ENCODE measurements at places on chromosomes 7 and 10.

GRCh38 chr10:79255007-79255507 lies 92.2 kb upstream of the PPIF start:
- DNase-seq: no peak

DNA sequence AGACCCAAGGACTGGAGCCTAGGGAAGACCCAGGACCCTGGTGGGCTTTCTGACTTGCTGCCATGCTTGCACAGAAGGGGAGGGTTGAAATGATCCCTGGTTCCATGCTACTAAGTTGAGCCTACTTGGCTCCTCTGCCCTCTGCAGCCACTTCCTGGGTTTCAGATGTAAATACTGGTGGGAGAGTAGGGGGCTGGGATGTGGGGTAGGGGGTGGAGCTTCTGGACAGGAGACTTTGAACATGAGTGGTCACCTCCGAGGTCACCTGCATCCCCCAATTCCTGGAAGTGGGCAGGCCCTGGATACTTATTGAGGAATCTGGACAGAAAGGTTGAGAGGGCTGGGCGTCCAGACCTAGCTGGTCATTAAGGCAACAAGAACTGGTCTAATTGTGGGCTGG lies 2.9 kb upstream of the ZMIZ1 start:
- DNase-seq: no peak

- no peak for DNase-seq
Measured at GRCh38 chr7:22447762-22448161, 52.2 kb downstream of the STEAP1B start.

- DNase-seq: no peak
Measured at GRCh38 chr10:107984149-107984548, 819.6 kb upstream of the SORCS1 start.

- DNase-seq: no peak
Measured at GRCh38 chr7:54813398-54813797, 54.4 kb upstream of the SEC61G start.

GRCh38 chr7:155071121-155071651 lies 1.1 kb downstream of the HTR5A start:
- DNase-seq: no peak

DNA sequence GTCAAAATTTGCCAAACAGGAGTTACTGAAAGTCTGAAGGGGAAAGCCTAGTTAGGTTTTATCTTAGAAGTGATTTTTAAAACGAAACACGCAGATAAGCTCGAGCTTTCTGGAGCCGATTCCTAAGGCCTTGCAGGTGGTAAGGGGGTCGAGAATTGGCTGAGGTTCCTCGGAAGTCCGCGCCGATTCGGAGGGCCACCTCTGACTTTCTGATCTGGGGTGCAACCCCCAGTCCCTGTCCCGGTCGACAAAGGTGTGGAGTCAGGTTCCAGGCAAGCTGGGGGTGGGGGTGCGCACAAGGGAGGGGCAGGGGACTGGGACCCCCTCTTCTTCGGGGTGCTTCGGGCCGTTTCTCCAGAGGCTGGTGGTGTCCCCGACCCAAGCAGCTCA lies 701 bp upstream of the CUL1 start:
- DNase-seq: no peak

DNA sequence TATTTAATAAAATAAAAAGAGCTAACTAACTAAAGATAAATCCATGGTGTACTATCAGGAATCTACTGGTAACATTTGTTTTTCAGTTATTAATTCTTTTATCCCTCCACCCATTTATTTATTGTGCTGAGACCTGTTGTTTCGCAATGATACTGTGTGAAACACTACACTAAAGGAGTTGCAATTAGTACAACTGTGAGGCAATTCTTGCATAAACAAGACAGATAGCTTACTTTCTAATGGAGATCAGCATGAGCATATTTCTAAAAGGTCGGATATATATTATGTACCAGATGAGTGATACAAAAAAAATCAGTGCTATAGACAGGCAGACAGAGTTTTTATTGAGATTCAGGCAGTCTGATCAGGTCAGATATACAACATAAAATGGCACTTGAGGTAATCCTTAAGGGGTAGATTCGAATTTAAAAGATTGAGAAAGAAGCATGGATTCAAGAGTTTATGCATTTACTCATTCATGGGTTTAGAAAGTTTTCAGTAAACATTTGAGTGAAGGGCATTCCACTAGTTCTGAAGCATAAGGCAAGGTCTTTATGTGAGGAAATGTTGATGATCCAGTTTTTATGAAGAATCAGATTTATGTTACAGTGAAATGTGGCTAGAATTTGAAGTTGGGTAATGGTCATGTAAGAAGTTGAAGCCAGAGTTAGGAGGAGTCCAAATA lies 147.6 kb downstream of the POLR1F start:
- peak; percentile 56 for DNase-seq

DNA sequence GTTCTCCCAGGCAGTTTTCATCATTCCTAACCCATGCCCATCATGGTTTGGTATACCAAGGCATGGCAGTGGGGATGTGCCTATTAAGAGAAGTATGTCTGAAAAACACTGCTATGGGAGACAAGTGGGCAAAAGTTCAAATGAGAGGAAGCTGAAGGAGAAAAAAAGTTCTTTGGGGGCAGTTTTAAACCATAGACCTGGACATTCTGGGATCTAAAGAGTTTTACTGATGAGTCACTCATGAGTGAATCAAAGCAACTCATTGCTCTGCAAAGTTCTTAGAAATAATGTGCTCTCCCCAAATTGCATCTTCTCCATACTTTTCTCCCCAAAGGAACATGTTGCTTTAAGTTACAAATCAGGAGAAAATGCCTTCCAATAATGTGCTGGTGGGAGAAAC lies 256.9 kb upstream of the MTPN start:
- no peak for DNase-seq

- DNase-seq: no peak
Measured at GRCh38 chr7:154469652-154470051, 417.5 kb downstream of the DPP6 start.

DNA sequence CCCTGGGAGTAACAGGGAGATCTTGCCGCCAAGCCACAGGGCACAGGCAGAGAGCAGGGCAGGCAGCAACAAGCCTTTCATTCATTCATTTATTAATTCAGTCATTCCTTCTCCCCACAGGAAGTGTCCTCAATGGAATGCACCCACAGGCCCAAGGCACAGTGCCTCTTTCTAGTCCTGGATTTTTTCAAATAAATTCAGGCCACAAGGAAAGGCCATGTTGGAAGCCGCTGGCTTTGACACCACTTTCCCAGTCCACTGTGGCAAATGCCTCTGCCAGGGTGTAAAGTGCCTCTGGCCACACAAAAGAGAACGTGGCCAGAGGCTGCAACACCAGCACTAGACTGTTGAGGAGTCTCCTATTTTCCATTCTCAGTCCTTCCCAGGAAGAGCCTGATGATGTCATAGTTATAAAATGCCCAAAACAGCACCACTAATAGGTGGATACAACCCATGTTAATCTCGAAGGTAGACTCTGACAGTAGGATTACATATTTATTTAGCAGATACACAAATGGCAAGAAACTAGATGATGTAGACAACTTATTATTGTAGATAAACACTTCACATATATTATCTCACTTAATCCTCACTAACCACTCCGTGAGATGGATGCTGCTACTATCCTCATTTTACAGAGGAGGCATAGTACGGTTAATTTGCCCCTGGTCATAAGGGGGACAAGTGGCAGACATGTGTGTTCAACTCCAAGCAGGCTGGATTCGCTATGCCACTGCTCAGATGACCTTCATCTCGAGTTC lies 5.5 kb downstream of the JAZF1 start:
- no peak for DNase-seq

DNA sequence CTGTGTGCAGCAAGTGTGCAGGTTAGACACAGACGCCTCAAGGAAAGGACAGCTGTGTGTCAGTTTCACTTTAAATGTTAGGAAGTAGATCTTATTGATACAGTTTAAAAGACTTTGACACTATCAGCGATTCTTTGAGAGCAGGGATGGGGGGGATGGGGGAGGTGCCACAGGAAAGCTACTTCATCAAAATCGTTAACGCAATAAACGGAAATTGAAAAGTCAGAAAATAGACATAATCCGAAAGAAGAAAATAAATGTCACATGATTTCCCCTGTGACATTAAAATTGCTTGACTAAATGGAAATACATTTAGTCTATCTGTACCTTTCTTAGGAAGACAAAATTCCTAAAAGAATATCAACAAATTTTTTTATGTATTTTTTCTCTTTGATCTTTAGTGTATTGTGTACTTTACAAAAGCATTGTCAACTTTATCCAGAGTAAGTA lies 476 bp upstream of the ZNF33B start:
- no peak for DNase-seq

DNA sequence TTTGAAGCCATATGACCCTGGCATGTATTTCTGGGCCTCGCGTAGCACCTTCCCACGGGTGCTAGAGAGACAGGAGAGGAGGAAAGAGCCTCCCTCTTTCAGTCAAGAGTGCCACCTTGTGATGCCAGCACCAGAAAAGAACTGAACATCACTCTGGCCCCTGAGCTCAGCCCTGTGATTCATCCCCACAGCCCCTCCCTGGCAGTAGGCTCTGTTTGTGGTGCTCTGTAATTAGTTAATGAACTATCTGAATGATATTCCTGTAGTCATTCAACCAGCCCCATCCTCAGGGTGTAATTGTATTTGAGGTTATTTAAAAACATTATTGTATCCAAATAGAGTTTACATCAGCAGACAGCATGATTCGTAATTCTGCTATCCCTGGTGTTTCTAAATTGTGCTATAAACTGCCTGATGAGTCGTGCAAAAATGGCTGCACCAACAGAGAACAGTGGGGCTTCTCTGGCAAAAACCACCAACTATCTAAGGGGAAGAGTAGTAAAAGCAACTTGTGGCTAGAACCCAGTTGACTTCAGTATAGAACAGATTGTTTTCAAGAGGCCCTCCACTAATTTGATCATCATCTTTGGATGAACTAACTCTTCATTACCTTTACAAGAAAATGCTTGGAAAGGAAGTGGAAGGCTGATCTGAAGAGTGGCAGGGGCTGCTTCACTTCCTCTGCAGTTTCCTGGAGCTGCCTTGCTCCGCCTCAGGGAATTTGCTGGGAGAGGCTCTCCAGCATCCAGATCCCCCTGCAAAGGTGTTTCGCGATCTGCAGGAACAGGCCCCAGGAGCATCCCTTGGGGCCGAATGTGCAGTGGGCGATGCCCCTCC lies 23.7 kb upstream of the TIAL1 start:
- no peak for DNase-seq

- no peak for DNase-seq
Measured at GRCh38 chr7:105267244-105267643, 121.5 kb downstream of the SRPK2 start.

- DNase-seq: no peak
Measured at GRCh38 chr7:431658-432111, 88.0 kb downstream of the PDGFA start.

GRCh38 chr7:94530109-94530508 lies 20.5 kb downstream of the CASD1 start:
- DNase-seq: no peak

GRCh38 chr10:97378933-97379921 lies 21.9 kb downstream of the RRP12 start:
- no peak for DNase-seq

DNA sequence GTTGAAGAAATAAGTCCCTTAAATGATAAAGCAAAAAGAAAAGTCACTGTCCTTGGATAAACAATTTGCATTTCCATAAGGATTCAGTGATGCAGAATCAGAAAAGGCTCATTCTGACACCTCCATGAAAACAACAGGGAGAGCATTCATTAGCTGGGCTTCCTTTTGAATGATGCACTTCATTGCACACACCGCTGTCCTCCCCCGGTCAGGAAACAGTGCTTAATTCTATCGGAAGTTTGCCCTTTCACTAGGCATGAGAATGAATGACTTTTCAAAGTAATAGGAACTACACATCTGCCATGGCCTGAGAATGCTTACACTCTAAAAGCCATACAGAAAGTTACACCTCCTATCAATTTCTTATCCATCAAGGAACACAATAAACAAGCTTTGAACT lies 4.2 kb downstream of the PCDH15 start:
- no peak for DNase-seq

DNA sequence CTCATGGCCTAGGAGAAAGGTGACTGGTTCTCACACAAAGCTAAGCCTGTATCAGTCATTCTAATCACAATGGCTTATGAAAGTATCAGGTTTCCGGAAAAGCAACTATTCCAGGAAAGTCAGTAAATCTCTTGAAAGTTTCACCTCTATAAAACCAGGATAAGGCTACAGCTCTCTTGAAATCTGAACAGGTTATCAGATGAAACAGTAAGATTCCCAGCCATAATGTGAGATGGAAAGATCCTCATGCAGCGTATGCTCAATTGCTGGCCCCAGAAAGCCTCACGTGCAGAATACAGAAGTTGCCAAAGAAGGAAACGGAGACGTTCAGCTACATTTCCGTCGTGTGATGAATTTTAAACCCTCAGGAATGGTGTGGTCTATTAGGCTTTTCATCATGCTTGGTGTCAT lies 90.0 kb downstream of the PFKFB3 start:
- no peak for DNase-seq

- no peak for DNase-seq
Measured at GRCh38 chr10:17007418-17007770, 122.2 kb downstream of the CUBN start.

- no peak for DNase-seq
Measured at GRCh38 chr7:87218796-87219544, 562 bp downstream of the TMEM243 start.

GRCh38 chr10:16020836-16021235 lies 160.5 kb upstream of the MINDY3 start:
- no peak for DNase-seq

DNA sequence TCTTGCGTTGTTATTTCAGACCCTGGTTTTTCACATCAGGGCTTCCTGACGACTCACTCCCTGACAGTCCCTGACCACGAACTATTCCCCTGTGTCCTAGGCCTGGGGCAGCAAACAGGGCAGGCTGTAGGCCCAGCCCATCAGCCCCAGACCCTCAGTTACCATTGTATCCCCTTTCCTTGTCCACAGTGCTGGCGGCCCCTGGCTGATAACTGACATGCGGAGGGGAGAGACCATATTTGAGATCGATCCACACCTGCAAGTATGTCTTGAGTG lies 50.5 kb upstream of the TRIM8 start:
- DNase-seq: no peak

- no peak for DNase-seq
Measured at GRCh38 chr7:5470816-5471215, 47.2 kb upstream of the TNRC18 start.

GRCh38 chr7:156487811-156488533 lies 152.6 kb upstream of the RNF32 start:
- no peak for DNase-seq

GRCh38 chr7:127303102-127303501 lies 50.4 kb upstream of the GRM8 start:
- DNase-seq: no peak

DNA sequence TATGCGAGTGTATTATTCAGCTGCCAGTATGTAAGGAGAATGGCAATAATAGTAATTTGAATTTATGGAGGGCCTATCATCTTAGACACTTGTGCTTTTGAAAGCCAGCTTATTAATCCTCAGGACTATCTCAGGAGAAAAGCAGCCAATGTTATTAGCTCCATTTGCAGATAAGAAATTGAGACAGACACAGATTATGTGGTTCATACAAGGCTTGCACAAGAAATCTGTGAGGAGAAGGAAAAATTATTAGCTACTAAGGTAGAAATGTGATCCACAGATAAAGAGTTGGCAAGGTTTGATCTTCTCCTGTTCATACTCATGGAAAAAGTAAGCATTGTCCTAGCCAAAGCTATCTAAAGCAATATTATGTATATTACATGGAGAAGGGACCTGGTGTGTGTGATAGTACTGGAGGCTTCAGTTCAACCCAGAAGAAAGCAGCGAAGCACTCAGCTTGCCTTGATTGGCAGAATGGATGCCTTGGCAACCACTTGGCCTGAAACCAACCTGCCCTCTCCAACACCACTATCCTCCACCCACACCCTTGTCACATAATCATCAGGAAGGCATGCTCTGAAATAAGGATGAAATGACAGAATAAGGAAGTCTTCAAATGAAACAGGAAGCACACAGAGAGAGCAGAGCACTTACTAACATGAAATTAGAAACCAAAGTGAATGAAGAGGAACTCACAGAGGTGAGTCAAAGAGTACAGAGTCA lies 18.0 kb downstream of the MACC1 start:
- DNase-seq: no peak

Measured in fibroblast of the conjunctiva (primary cell).